ENCODE measurements at places on chromosomes 2 and 18.

GRCh38 chr2:135985826-135986393 is 484 bp upstream of the DARS1 start:
- no peak for DNase-seq

DNA sequence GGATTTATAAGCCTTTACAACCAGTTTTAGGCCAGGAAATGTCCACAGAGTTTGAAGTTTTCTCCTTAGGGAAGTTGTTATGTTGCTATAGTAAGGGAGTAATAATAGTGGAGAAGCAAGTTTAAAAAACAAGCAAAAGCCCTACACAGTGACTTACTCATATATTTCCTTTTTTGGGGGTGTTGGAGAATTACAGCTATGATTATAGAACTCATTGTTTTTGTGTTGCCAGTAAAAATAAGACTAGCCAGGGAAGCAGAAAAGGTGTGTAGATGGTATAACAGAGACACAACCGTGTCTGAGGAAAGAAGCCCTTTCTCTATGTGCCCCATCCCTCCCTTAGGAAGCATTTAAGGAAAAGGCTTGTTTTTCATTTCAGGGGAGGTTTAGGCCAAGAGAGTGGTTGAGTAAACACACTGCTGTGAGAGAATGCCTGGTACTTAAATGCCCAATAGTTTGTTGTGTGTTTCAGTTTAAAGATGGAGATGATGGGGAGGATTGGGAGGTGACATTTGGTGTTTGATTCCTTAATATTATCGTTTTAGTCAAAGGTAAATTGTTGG is 2.3 kb downstream of the VAPA start:
- DNase-seq = no peak

GRCh38 chr18:21857871-21858270 is 117.3 kb downstream of the MIB1 start:
- DNase-seq = no peak

DNA sequence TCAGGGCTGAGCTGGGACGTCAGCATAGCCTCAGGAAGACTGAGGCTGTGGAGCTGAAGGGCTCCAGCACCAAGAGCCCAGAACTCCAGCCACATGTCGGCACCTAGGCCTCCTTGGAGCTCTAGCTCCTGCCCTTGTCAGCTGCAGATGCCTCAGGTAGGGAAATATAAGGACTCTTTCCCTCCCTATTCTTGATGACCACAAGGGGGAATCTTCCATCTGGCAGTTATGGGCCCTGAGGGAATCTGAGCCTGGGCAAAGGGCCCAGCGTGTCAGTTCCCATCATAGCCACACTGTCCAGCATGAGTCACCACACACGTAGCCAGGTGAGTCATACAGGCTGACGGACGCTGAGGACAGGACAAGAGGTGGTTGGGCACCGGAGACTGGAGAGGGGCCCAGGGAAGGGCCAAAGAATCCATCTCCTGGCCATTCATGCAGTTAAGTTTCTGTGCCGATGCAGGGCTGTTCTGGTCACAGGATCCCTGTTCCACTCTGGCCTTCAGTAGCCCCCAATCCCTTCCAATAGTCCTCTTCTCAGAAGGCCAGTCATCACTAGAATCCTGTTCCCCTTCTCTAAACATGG is 1.8 kb downstream of the MPV17 start:
- no peak for DNase-seq

- DNase-seq = no peak
Measured at GRCh38 chr2:42558827-42559226, 9.6 kb upstream of the MTA3 start.

- DNase-seq = no peak
Measured at GRCh38 chr2:104787298-104788065, 66.4 kb upstream of the POU3F3 start.

- DNase-seq = peak; percentile 53
Measured at GRCh38 chr2:80019571-80020460, 284.7 kb downstream of the LRRTM1 start.

GRCh38 chr18:2573408-2573807 is 2.1 kb downstream of the NDC80 start:
- peak; percentile 4 for DNase-seq

GRCh38 chr18:79789901-79790890 is 7.5 kb upstream of the KCNG2 start:
- DNase-seq = peak; percentile 32

- no peak for DNase-seq
Measured at GRCh38 chr18:24611075-24611474, 150.6 kb downstream of the HRH4 start.

GRCh38 chr18:34529358-34530335 is 180.5 kb upstream of the DTNA start:
- no peak for DNase-seq

DNA sequence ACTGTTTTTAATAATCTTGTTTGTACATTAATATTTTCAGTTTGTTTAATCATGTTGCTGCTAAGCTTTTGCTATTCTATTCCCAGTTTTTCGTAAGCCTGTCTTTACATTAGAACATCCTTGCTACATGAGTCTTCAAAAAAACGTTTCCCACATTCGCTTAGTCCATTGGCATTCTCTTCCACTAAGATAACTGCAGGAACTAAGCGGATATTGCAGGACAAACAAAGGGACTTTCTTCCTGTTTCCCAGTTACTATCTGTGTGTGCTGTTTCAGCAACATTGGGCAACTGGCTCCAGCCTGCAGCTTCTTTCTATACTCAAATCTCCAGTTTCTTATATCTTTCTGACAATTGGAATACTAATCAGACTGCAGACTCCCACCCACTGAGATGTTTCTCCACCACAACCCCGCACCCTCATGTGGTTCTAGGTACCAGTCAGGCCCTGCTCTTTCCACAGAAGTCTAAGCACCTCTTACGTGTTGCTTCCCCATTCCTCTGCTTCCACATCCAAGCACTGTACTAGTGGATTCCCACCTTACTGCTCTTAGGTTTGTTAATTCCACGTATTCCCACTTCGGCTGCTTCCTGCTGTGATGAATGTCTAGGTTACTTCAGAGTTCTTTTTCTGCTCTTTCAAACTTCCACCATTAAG is 420.3 kb downstream of the LRRTM4 start:
- DNase-seq = no peak

DNA sequence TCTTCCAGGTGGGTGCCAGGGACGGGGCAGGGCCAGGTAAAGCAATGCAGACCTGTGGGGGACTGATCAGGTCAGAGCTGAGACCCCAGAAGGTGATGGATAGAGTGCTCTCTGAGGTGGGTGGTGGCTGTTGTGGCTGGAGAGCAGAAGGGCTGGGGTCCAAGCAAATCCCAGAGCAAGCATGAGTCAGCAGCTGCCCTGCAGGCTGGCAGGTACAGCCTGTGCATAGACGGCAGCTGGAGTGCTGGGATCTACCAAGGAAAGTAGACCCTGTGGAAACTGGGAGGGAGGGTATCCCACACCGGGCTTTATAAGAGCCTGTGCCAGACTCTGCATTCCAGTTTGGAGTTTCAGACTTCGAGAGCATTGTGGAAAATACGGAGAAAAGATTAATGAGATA is 663 bp downstream of the TRIM54 start:
- no peak for DNase-seq

GRCh38 chr2:65434592-65435241 is 2.3 kb upstream of the SPRED2 start:
- no peak for DNase-seq

- DNase-seq = no peak
Measured at GRCh38 chr2:61410185-61410584, 60.7 kb downstream of the USP34 start.

- no peak for DNase-seq
Measured at GRCh38 chr2:134232461-134232860, 21.4 kb upstream of the MGAT5 start.

GRCh38 chr2:45145073-45145899 is 136.0 kb upstream of the SIX2 start:
- no peak for DNase-seq

DNA sequence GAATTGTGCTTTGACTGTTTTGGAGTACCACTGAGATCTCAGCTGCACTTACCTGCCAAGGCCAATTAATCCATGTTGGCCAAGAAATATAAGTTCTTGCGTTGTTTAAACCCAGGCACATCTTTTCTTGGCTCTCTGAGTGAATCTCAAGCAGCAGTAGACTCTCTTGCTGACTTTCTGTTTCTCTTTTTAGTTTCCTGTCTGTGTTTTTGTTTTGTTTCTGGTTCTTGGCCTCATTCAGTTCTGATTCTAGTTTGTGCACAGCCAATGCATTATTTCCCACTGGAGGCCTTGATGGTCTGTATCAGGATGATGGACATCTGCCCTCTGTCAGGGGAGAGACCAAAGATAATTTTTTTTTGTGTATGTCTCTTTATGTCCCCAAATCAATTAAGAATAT is 379.4 kb downstream of the CDH2 start:
- DNase-seq = no peak

- no peak for DNase-seq
Measured at GRCh38 chr2:206526416-206526815, 83.1 kb downstream of the ADAM23 start.

DNA sequence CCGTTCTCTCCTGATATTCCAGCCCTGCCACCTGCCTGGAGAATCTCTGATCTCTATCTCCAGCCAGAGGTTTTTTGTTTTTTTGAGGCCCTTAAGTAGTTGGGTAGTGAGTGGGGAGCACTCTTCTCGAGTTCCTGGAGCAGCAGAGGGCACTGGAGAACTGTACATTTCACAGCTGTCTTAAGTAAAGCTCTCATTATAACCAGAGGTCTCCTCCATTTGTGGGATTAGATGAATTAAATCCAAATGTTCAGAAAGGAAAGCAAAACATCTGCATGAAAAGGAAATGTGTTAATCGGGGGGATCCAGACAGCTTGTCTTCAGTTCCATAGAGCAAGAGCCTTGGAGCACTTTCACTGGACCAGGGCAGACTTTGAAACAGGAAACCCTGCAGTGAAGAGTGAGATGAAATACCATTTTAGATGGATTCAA is 32.8 kb downstream of the AOX1 start:
- DNase-seq = no peak

DNA sequence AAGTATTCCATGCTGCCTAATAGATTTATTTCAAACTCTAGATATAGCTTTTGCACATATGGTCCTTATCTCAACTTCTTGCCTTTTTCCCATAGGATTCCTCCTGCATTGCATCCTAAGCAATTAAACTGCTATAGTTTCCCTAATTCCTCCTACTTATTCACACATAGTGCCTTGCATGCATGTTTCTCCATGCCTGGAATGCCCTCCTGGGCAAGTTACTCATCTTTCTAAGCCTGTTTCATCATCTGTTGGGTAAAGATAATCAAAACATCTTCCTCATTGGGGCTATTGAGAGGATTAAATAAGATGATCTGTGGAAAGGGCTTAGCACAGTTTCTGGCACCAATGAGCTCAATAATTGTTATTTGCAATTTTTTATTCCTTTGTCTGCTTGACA is 726.5 kb downstream of the SLC4A3 start:
- DNase-seq = no peak

DNA sequence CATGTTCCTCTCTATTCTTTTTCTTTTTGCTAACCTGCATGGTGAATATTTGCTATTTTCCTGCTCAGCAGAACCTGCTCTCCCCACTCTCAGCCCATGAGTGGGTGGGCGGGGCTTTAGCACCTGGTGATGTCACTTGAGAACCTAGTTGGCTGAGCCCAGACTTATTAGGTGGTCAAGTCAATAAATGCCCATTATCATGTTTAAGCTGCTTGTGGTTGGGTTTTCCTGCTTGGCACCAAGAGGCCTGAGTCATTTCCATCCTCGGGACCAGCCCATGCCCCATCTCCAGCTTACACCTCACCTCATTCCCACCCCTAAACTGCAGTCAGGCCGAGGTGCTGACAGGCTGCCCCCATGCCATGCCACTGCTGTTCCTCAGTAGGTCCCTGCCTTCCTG is 226.6 kb downstream of the ANKRD30B start:
- DNase-seq = no peak

DNA sequence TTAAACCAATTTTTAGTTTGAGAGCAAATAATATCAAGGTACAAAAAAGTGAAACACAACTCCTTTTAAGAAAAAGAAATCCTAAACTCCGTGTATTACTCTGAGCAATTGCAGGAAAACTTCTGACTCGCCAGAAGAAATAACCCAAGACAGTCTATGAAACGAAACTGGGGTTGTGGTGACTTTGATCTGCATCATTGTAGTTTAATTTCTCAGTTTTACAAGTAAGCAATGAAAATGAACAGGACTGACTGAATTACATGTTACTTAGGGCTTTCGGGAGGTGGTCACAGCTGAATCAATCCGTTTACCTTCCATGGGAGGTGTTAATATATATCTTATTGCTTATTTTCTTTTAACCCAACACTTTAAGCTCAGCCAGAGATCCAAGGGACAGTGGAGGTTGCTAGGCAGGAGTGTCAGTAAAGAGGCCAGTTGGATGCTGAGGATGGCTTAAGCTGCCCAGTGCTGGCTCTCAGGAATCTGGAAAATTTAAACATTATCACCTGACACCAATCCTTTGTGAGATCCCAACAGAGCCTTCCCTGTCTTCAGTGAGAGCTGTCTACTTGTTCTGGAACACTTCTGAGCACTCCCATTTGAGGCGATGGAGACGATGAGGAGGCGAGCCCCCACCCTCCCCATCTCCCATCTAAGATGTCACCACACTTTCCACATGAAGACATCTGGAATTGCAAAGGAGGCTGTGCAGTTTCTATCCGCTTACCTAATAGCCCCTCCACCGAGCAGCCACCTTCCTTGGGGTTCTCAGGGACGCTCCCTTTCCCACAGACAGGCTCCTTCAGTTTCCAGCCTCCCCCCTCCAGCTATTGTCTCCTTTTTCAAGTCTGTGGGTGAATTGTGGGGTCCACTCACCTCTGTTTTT is 3.6 kb upstream of the RAB31 start:
- DNase-seq = no peak

GRCh38 chr2:109538546-109538945 is 75.2 kb downstream of the SEPTIN10 start:
- DNase-seq = no peak

DNA sequence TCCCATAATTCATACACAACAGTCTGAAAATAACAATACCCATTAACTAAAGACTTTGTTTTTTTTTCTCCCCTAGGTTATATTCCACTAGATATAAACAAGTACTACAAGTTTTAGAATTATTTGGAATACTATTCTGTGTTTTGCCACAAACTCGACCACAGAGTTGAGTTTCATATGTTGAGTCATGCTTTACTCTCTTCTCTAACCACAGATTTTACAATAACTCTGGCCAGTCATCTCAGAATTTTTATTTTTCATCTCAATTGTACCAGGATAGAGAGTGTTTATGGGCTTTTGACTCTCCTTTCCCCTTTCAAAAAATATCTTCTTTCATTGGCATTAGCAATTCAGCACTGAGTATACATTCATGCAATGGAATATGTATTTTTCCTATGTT is 348.7 kb upstream of the GALNT5 start:
- no peak for DNase-seq

DNA sequence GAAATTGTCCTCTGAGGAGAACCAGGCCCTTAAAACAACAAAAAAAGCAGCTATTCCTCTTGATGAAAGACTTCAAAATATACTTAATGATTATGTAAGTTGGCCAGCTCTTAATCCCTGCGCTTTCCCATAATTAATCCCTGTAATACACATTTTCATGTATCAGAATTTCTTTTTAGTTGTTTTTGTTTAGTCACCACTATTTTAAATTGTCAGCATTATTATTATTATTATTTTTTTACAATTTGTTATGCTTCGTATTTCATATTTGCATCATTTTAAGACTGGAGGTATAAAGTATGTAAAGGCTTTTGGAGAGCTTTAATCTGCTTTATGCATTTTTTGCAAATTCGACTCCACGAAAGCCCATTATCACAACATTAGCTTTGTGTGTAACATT is 152.9 kb downstream of the ACOXL start:
- DNase-seq = no peak

Data from NCI-H526 treated with DMSO at 0.1 percent for 48 hours (cell line).